ENCODE measurements at places on chromosomes 12 and 14. TPM values are rescaled to one million over a fixed set of nuclear protein-coding genes. Genes with fewer than 3 reads are reported as not detected.

GRCh38 chr12:18651525-18651924, 86.3 kb downstream of the PLCZ1 start:
- no peak for DNase-seq
- no peaks in the 10 kb centered on the region for H3K36me3 ChIP-seq
- H3K27ac ChIP-seq, result no peak overlapping the region
- no peaks in the 10 kb centered on the region for H3K27me3 ChIP-seq
- H3K4me3 ChIP-seq, result peak overlapping the region; percentile 48
- H3K4me1 ChIP-seq, result no peaks in the 10 kb centered on the region

Gene SLCO1C1
- not detected for polyA plus RNA-seq

DNA sequence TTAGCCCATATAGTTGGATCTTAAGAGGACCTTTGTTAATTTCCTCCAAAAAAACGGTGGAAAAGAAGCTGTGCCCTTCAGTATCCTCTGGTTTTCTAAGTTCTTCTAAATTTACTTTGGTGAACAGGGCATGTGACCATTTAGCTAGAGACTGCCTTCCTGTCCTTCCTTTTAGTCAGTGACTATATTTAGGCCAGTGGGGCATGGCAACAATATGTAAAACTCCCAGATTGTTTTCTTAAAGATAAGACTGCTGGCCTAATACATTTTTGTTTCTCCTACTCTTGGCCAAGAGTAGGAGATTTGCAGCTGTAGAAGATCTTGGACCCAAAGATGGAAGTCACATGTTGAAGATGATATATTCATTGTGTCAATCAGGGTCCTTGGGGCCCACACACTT, 325.1 kb upstream of the DCN start:
- H3K4me1 ChIP-seq, result no peaks in the 10 kb centered on the region
- no peaks in the 10 kb centered on the region for H3K36me3 ChIP-seq
- no peak overlapping the region for H3K27ac ChIP-seq

DNA sequence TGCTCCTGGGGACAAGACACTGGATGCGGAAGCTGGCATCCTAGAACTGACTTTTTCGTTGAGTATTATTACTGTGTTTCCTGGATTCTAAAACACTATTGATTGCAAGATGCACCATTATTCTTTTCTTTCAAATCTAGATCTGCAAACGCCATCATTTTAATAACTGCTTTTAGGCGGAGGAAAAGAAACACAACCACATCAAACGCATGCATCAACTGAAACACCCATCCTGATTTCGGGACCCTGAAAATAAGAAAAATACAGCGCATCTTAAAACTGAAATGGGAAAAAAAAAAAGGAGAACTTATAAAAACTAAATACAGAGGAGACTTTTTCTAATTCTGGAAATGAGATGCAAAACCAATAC, 103.7 kb upstream of the MAX start:
- H3K36me3 ChIP-seq, result no peaks in the 10 kb centered on the region
- peaks cover 78% of the 10 kb centered on the region for H3K4me1 ChIP-seq
- H3K27ac ChIP-seq, result peak overlapping the region; percentile 98
- H3K27me3 ChIP-seq, result peaks cover 5% of the 10 kb centered on the region
- H3K4me3 ChIP-seq, result peak overlapping the region; percentile 81
- no peak for DNase-seq

- peaks cover 4% of the 10 kb centered on the region for H3K36me3 ChIP-seq
- no peak overlapping the region for H3K27ac ChIP-seq
- no peak for DNase-seq
- H3K4me3 ChIP-seq, result no peak overlapping the region
Measured at GRCh38 chr14:94536836-94537235, 24.4 kb upstream of the SERPINA4 start.

Gene CHGA
- polyA plus RNA-seq, result not detected

Gene RD3L
- polyA plus RNA-seq, result not detected

Gene HAL
- polyA plus RNA-seq, result 0.57 TPM

Gene SLC7A8
- polyA plus RNA-seq, result 0.48 TPM

- H3K4me3 ChIP-seq, result peak overlapping the region; percentile 95
- H3K27me3 ChIP-seq, result peaks cover 52% of the 10 kb centered on the region
- peaks cover 11% of the 10 kb centered on the region for H3K4me1 ChIP-seq
- no peaks in the 10 kb centered on the region for H3K36me3 ChIP-seq
Measured at GRCh38 chr14:99971941-99972747, 93.1 kb upstream of the EVL start.

DNA sequence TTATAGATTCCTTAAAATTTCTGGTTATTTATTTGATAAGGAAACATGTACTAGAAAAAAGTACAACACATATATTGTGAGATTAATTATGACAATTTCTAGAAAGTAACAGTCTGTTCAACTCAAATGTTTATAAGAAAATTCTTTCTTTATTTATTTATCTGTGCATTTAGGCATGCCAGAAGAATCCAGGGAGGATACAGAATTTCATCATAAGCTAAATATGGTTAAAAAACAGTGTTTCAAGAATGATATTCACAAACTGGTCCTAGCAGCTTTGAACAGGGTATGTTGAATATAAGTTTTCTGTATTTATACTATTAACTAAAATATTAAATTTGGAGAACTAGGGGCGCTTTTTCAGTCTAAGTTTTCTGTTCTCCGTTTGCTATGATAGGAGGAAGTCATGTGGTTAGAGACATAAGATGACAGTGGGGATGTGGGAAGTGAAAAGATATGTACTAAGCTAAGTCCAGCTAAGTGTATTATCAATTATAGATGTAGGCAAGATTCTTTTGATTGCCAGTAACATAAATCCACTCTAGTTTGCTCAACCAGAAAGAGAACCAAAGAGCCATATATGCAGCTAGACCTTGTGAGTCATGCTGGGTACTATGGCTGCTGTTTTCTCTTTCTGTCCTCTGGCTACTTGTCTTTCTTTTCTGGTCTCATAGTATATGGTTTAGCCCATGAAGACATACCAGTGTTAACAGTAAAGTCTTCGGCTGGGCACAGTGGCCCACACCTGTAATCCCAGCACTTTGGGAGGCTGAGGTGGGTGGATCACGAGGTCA, 39.0 kb downstream of the LRRK2 start:
- DNase-seq, result peak; percentile 32
- H3K27ac ChIP-seq, result peak overlapping the region; percentile 66
- no peaks in the 10 kb centered on the region for H3K27me3 ChIP-seq
- H3K36me3 ChIP-seq, result peaks cover 10% of the 10 kb centered on the region
- H3K4me1 ChIP-seq, result peaks cover 38% of the 10 kb centered on the region

DNA sequence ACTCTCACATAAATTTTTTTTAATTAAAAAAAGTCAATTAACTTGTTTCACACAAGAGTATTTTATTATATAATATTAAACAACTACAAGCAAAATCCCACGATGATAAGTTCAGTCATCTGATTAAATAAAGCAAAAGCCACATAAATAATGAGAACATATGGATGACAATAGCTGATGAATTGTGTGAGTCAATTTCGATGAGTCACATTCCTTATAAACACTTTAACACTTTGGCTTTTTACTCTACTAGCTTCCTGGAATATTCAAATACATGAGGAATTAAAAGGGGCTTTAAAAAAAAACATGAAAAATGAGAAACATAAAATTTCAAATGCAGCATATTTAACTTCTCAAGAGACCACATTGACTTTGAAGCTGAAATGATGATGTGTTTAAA, 95.3 kb downstream of the BCAT1 start:
- no peak overlapping the region for H3K4me3 ChIP-seq
- no peaks in the 10 kb centered on the region for H3K36me3 ChIP-seq

Gene DHRS4L2
- polyA plus RNA-seq, result 18.1 TPM

DNA sequence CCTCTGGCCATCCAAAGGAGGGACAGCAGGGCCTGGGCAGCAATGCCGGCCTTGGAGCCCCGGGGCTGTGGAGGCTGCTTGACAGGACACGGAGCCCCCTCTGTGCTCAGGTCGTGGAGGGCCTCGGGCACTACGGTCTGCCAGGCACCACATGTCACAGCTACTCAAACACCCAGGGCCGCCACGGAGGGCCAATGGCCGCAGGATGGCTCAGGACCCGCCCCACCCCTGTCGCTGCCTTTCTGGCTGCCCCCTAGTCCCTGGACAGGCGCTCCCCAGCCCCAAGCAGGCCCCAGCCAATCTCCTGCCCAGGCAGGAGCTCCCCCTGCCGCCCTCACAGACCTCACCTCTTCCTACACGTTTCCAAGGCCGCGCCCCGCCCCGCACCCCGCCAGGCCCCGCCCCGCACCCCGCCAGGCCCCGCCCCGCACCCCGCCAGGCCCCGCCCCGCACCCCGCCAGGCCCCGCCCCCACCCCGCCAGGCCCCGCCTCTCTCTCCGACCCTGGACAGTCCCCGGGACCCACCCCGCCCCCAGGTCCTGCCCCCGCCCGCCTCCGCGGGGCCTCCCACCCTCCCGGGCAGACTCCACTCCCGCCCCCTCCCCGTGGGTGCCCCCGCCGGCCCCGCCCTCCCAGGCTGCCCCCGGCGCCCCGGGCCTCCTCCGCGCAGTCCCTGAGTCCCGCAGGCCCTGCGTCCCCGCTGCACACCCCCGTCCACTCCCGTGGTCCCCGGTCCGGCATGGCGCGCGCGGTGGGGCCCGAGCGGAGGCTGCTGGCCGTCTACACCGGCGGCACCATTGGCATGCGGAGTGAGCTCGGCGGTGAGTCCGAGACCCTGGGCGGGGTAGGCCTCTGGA, at the start of gene ASPG:
TSS of gene ASPG (plus strand) at position 669 of the 857 bp plus-strand sequence. CDS start at position 740, 71 bp downstream.
- H3K4me1 ChIP-seq, result no peaks in the 10 kb centered on the region
- H3K36me3 ChIP-seq, result no peaks in the 10 kb centered on the region
- no peak within 1 kb of the TSS for H3K4me3 ChIP-seq
- DNase-seq, result no peak

Gene GLIPR1L1
- not detected for polyA plus RNA-seq

- H3K27me3 ChIP-seq, result no peaks in the 10 kb centered on the region
- DNase-seq, result no peak
- H3K4me1 ChIP-seq, result no peaks in the 10 kb centered on the region
- no peak overlapping the region for H3K4me3 ChIP-seq
- H3K36me3 ChIP-seq, result no peaks in the 10 kb centered on the region
Measured at GRCh38 chr12:7591531-7591930, 74.2 kb downstream of the APOBEC1 start.

GRCh38 chr14:31280871-31281220, 73.3 kb upstream of the HECTD1 start:
- no peak for DNase-seq
- H3K27me3 ChIP-seq, result no peaks in the 10 kb centered on the region
- no peak overlapping the region for H3K4me3 ChIP-seq
- H3K4me1 ChIP-seq, result no peaks in the 10 kb centered on the region

DNA sequence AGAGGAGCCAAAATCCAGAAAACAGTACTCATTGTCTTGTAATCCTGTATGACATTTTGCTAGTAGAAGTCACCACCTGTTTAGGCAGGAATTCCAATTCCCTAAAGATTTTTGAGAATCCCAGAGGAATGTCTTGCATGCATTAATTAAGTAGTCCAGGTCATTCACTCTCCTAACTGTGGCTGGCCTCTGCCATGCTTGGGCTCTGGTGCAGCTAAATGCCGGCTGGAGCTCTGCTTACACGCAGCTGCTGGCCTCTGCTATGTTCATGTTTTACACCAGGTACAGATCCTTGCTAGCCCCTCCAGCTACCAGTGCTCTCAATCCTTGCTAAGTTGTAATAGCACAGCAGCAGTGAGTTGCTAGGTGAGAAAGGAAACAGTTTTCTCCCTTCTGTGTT, 16.3 kb upstream of the HIF1A start:
- no peak overlapping the region for H3K4me3 ChIP-seq
- H3K27me3 ChIP-seq, result no peaks in the 10 kb centered on the region
- no peaks in the 10 kb centered on the region for H3K36me3 ChIP-seq
- DNase-seq, result no peak
- no peak overlapping the region for H3K27ac ChIP-seq

- DNase-seq, result peak; percentile 83
- peak overlapping the region; percentile 89 for H3K27ac ChIP-seq
- peak overlapping the region; percentile 67 for H3K4me3 ChIP-seq
- no peaks in the 10 kb centered on the region for H3K27me3 ChIP-seq
- no peaks in the 10 kb centered on the region for H3K36me3 ChIP-seq
Measured at GRCh38 chr12:31599053-31599452, 8.1 kb upstream of the DENND5B start.

Gene LRP1-AS
- polyA plus RNA-seq, result not detected

DNA sequence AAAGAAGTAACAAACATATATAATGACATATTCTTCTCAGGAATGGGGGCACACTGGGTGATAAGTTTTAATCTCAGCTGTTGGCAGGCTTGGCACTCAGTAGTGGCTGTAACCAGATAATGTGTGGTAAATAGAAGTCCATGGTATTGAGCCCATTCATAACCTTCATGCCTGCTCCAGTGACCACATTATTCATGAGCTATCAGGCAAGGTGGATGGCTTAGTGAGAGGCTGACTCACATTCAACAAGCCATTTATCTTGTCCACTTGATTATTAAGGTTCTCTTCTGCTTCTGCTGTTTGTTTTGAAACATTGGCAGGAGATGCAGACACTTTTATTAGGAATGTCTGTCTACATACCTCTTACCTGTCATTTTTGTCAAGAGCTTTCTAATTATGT, 950.4 kb upstream of the LRFN5 start:
- no peak for DNase-seq
- no peaks in the 10 kb centered on the region for H3K27me3 ChIP-seq
- H3K4me3 ChIP-seq, result no peak overlapping the region
- H3K27ac ChIP-seq, result no peak overlapping the region
- no peaks in the 10 kb centered on the region for H3K4me1 ChIP-seq

DNA sequence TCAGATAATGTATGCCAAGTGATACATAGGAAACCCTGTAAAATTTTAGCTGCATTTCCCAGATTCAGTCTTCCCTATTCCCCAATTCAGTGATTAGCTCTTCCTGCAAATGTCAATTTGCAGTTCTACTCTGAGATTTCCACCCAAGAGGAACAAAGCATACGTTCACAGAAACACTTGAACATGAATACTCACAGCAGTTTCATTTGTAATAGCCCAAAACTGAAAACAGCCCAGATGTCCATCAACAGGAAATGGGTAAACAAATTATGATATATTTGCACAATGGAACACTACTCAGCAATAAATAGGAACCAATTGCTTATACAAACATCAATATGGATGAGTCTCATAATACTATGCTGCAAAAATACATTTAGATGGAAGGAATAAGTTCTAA, 194.2 kb downstream of the GXYLT1 start:
- no peak overlapping the region for H3K4me3 ChIP-seq
- peaks cover 7% of the 10 kb centered on the region for H3K27me3 ChIP-seq

Gene AMN1
- polyA plus RNA-seq, result 42.3 TPM

Gene TOMM20L
- not detected for polyA plus RNA-seq

DNA sequence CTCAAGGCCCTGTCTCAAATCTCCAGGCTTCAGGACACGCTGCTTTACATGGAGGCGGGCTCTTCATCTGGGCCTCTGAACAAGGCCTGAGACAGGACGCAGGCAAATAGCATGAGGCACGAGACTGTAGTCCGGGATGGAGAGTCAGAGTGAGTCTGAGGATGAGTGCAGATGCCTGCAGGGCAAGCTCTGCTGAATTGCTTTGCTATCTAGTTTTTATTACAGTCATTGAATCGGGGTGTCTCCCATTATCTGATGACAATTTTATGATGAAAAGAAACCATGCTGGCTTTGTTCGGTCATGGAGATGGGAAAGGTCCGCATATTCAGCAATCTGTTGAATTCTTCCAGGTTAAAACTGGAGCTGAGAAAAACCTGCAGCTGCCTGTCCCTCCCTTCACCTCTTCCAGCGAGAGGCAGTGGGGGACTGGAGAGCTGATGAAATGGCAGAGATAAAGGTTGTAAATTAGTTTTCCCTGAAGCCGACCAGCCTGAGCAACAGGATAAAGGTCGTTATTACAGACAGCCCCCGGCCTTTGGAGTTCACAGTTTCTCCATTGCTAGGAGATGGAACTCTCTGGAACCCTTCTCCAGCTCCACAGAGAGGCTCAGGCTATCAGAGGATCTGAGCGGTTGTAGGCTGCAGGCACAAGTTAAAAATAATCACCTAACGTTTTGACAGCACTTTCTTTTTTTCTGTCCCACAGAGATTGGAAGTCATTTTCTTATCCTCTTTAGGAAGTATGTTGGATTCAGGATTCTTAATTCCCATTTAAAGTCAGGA, 1.3 kb upstream of the ADGRD1 start:
- no peak for DNase-seq
- H3K27ac ChIP-seq, result no peak overlapping the region
- H3K4me1 ChIP-seq, result peaks cover 6% of the 10 kb centered on the region
- peaks cover 28% of the 10 kb centered on the region for H3K27me3 ChIP-seq
- H3K4me3 ChIP-seq, result no peak overlapping the region

All from naive B cell (primary cell).